RWPE2 (cell line): ENCODE measurements at places on chromosomes 6 and 20.
A peak's percentile ranks its signal among the peaks of the same experiment; 100 is the strongest.

DNA sequence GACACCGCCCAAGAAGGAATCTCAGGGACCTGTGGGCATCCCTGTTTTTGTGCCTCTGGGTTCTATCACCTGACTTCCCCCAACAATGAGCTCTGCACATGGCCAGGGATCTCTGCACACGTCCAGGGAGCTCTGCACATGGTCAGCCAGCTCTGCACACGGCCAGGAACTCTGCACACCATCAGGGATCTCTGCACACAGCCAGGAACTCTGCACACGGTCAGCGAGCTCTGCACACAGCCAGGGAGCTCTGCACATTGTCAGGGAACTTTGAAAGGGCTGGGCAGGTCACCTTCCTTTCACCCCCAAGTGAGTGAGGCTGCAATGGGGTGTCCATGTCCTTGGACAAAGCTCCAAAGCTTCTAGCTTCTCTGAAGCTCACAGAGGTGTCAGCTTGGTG is 5.2 kb upstream of the SLCO4A1 start:
- no peak for DNase-seq

GRCh38 chr6:32692019-32692418 is 25.6 kb upstream of the HLA-DQB1 start:
- DNase-seq = no peak

DNA sequence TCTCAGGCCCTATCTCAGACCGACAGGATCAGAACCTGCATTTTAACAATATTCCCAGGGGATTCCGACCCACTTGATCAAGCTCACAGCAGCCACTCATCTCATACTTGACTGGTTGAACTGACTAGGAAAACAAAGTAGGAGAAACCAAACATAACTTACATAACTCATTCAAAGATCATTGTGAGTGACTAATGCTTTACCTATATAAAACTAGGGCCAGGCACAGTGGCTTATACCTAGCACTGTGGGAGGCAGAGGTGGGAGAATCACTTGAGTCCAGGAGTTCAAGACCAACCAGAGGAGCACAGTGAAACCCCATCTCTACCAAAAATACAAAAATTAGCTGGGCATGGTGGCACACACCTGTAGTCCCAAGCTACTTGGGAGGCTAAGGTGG is 251.0 kb downstream of the ATXN1 start:
- no peak for DNase-seq

DNA sequence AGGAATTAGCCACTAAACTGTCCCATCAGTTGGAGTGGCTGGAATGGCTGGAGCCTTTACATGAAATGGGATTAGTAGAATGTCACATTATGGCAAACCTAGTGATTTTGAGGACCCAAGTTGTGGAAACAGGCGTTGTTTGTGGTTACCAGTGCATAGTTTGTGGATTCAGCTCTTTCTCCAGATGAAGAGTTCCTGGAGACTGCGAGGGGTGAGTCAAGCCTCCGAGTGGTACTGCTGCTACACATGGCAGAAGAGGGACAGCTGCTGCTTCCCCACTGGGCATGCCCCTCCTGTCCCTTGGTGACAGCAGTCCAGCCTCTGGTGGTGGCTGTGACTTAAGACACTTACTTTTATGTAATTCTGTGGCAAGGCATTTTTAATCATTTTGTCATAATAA is 94.2 kb upstream of the SCP2D1 start:
- DNase-seq = no peak

- peak; percentile 5 for DNase-seq
Measured at GRCh38 chr20:4272225-4272624, 256.9 kb upstream of the RNF24 start.

GRCh38 chr6:79117752-79118151 is 39.7 kb upstream of the PHIP start:
- no peak for DNase-seq

- DNase-seq = no peak
Measured at GRCh38 chr6:157841211-157841840, 18.3 kb downstream of the SNX9 start.

GRCh38 chr6:32968867-32969684 is 682 bp downstream of the BRD2 start:
- peak; percentile 90 for DNase-seq

GRCh38 chr6:45966340-45966739 is 49.3 kb downstream of the CLIC5 start:
- DNase-seq = no peak

DNA sequence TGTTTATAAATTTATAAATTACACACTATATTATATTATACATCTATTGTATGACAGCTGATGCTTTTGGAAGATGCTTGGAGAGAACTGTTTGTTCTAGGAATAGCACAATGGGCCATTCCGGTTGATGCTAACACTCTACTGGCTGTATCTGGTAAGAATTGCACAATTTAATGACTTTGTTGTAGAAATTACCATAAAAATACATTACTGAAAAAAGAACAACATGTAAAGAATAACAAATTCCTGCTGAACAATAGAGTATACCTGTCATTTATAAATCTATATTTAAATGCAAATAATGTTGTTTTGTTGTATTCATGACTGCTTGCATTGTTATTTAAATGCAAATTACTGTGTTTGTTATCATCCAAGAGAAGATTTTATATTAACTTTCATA is 14.4 kb downstream of the NR2E1 start:
- no peak for DNase-seq

- DNase-seq = no peak
Measured at GRCh38 chr6:105875974-105876640, 210.0 kb upstream of the PRDM1 start.

- no peak for DNase-seq
Measured at GRCh38 chr6:56862415-56863175, 92.3 kb upstream of the BEND6 start.

DNA sequence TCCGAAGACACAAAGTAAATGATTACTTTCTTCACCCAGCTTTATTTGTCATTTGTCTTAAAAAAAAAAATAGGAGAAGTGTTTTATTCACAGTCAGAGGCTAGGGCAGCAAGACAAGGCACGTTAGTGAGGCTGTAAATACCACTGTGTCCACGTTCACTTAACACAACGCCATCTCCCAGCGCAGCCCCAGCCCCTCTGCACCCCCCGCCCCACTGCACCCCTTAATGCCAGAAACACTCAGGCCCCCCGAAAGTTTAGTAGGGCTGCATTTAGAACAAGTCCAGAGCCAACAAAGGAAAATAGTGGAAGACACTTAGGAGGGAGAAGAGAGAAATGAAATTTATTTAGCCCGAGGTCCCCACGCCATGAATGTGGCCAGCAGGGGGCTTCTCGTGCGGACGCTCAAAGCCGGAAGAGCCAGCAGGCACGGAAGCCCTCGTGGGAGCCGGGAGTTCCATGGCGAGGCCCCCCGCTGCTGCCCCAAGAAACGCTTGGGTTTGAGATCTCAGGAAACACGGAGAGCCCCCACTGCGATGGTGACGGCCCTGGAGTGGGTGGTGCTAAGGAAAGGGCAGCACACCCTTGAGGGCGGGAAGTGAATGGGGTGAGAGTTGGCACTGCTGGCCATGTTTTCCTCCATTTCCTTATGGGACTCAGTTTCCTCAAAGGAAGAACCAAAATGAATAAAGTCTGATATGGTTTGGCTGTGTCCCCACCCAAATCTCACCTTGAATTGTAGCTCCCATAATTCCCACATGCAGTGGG is 50.2 kb downstream of the IYD start:
- DNase-seq = no peak

DNA sequence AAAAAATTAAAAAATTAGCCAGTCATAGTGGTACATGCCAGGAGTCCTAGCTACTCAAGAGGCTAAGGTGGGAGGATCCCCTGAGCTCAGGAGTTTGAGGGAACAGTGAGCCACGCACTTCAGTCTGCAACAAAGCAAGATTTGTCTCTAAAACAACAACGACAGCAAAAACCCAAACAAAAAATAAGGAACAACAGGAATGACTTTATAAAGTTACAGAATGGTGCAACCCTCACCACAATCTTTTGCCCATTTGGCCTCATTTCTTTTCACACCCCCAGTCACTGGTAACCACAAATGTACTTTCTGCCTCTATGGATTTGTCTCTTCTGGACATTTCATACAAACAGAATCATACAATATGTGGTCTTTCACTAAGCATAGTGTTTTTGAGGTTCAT is 16.7 kb upstream of the ZFAND3 start:
- no peak for DNase-seq

DNA sequence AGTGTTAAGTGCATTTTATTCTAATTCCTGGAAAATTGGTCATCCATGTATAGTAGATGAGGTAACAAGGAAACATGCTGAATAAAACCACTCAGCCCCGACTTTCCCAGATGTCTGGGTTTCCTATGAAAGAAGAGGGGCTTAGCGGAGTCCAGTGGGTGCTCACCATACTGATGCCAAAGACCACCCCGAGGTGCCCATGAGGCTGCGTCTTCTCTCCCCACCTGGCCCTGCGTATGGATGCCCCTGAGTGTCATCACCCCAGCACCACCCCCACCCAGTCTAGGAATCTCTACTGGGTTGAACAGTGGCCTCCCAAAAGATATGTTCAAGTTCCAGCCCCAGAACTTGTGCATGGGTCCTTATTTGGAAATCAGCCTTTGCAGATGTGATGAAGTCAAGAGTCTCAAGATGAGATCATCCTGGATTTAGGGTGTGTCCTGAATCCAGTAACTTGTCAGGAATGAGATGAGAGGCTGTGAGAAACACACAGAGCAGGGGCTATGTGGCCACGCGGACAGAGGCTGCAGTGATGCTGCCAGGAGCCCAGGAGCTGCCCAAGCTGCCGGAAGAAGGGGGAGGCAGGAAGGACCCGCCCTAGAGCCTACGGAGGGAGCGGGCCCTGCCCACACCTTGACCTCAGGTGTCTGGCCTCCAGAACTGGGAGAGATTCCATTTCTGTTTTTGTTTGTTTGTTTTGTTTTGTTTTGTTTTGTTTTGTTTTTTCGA is 124.6 kb upstream of the CDH4 start:
- peak; percentile 99 for DNase-seq

DNA sequence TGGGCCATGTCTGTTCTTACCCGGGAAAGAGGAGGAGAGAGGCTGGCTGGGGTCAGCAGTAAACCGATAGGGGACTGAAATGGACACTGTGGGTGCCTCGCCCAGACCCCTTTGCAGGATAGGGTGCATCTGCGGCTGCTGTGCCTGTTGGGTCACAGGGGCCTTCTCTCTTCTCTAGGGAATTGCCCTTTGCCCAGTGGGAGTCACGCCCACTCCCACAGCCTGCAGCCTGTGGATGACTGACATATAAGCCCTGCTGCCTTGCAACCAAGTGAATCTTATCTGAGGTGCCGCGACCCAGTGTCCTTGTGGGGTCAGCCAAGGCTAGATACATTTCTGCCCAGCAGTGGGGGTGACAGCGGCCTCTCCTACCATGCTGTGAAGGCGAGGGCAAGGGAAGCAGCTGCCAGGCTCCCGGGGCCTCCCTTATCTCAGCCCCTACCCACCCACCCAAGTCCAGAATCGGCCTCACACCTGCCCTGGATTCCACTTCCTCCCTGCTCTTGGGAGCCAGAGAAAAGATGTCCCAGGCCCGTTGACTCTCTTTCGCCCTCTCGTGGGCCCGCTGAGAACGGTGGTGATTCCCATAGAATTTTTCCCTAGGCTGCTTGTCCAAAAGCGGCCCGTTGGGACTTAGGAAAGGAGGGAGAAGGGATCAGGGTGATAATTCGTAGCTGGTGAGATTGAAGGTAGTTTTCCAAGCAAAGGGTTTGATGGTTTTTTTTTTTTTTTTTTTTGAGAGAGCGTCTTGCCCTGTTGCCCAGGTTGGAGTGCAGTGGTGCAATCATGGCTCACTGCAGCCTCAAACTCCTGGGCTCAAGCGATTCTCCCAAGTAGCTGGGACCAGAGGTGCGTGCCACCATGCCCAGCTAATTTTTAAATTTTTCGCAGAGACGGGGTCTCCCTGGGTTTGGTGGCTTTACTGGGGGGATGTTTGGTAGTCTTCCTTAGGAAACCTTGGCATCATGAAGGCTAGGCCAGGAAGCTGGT is 76.4 kb upstream of the RNF24 start:
- no peak for DNase-seq
